ENCODE measurements at places on chromosomes 2 and 18. TPM values are rescaled to one million over a fixed set of nuclear protein-coding genes. Genes with fewer than 3 reads are reported as not detected.

DNA sequence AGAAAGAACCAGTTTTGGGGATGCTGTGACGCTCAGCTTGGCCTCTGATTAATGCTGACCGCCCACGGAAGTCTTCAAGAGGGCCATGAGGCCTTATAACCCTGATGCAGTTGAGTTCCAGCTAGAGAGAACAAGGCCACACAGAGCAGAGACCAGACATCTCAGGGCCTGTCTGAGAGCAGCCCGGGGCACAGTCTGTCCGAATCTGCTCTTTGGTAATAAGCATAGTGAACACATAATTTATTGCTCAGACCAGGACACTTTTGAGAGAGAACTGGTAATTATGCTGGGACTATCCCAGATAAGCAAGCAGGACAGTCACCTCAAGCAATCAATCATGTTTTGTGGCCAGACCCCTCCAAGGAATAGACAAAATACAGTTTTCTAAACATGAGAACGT, 68.5 kb downstream of the STPG4 start:
- no peak for DNase-seq

- no peak for DNase-seq
Measured at GRCh38 chr18:574865-575645, 5.1 kb upstream of the CETN1 start.

DNA sequence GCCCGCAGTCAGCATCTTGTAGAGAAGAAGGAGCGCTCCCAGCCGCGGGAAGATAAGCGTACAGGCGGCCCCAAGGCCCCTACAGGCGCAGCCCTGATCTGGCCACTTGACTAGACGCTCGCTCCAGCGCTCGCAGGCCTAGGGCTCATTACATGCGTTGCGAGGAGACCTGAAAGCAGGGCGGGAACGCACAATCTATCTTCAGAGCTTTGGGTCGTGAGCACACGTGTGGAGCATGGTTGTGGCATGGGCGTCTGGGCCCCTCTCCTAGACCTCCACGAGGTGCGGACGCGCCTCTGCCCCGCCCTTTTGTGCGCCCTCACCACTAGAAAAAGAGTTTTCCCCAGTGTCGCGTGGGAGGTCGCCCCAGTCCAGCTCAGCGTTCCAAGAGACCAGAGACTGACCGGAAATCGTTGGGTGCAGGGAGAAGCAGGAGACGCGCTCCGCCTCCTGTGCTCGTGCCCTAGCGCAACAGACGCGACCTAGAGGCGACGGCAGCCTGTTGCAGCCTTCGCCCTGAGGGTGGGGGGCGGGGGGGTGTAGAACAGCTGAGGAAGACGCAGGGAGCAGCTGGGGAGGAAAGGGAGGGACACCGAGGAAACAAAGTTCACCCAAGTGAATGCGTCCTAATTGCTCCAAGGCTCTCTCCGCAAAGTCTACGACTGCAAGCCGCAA, 12.6 kb downstream of the NR4A2 start:
- DNase-seq, result peak; percentile 63

- DNase-seq, result no peak
Measured at GRCh38 chr2:149991576-149991975, 404.0 kb upstream of the MMADHC start.

DNA sequence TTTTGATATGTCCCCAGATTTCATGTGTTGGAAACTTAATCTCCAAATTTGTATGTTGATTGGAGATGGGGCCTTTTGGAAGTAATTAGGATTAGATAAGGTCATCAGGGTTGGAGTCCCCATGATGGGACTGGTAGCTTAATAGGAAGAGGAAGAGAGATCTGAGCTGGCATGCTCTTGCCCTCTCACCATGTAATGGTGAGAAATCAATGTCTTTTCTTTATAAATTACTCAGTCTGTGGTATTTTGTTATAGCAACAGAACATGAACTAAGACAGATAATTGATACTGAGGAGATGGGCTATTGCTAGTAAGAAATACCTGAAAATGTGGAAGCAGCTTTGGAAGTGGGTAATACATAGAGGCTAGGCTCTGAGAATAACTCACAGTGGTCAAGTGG, 48.0 kb downstream of the CDC42EP3 start:
- no peak for DNase-seq

GRCh38 chr18:9914334-9914583, 443 bp downstream of the VAPA start:
- DNase-seq, result no peak

- DNase-seq, result no peak
Measured at GRCh38 chr2:168079236-168079635, 168.2 kb downstream of the STK39 start.

- DNase-seq, result no peak
Measured at GRCh38 chr18:58300867-58301266, 256.8 kb downstream of the NEDD4L start.

DNA sequence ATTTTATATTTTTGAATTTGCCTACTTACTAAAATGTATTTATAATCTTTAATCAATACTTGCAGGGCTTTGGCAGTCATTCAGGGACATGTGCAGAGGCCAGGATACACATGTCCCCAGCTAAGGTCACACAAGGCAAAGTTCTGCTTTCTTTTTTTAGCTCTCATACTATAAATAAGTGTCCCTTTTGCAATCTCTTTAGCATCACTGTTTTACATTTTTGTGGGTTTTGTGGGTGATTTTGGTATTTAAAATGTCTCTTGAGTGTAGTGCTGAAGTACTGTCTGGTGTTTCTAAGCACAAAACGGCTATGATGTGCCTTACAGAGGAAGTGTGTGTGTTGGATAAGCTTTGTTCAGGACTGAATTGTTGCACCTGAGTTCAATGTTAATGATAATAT, 309.0 kb upstream of the GULP1 start:
- DNase-seq, result peak; percentile 12

GRCh38 chr2:37645362-37645761, 26.1 kb downstream of the CDC42EP3 start:
- no peak for DNase-seq

The HRH4 gene
- total RNA-seq, result 0.37 TPM

The MSH2 gene
- total RNA-seq, result 29.0 TPM

The KCNS3 gene
- total RNA-seq, result 31.0 TPM

The COL4A4 gene
- total RNA-seq, result 3.5 TPM

The TUBB8B gene
- not detected for total RNA-seq

The TFCP2L1 gene
- 48.2 TPM for total RNA-seq

The TM4SF20 gene
- not detected for total RNA-seq

All from stomach (tissue), 19 donors.